GM23248 (cell line): ENCODE measurements at places on chromosomes 2 and 18. TPM values are rescaled to one million over a fixed set of nuclear protein-coding genes. Genes with fewer than 3 reads are reported as not detected.

The ELOA2 gene
- total RNA-seq, result not detected in 2 replicates

DNA sequence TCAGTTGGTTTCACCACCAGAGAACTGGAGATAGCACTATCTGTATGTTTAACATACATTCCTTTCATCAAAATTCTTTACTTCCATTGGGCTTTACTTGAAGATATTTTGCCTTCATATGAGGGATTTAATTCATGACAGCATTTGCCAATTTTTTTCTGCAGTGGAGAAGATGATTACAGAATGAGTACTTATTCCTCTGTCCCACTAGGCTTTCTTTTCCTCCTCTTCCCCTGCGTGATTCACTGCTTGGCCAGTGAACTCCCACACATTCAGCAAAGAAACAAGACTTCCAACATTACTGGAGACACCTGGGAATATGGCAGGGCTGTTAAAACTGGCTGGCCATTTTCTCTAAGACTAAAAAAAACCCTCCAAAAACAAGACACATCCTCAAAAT is 425.8 kb upstream of the KCNH7 start:
- DNase-seq, result peak; percentile 76

- DNase-seq, result no peak
Observed at GRCh38 chr2:104774631-104775030, 79.3 kb upstream of the POU3F3 start.

- DNase-seq, result no peak
Observed at GRCh38 chr2:64731263-64731643, 77.5 kb upstream of the SERTAD2 start.

GRCh38 chr2:168304024-168304681 is 56.8 kb upstream of the STK39 start:
- DNase-seq, result no peak

- no peak for DNase-seq
Observed at GRCh38 chr18:35642802-35643201, 61.3 kb downstream of the GALNT1 start.

GRCh38 chr2:10530607-10531239 is 82.6 kb upstream of the ODC1 start:
- peak; percentile 26 for DNase-seq
